ENCODE measurements at places on chromosomes 5 and 9. TPM values are rescaled to one million over a fixed set of nuclear protein-coding genes. Genes with fewer than 3 reads are reported as not detected.

Gene STPG3
- total RNA-seq = not detected

Gene FXN
- 9.0 TPM for total RNA-seq

Gene LHX3
- total RNA-seq = not detected

Gene SLC23A1
- not detected for total RNA-seq

Gene NIPSNAP3A
- total RNA-seq = 31.0 TPM

Gene HBEGF
- total RNA-seq = 5.1 TPM

Gene KCNMB1
- not detected for total RNA-seq

Gene ANKRD18A
- not detected for total RNA-seq

Gene CAMK2A
- total RNA-seq = 0.33 TPM

Gene PCDHGC5
- 2.9 TPM for total RNA-seq

Gene BRIX1
- 40.7 TPM for total RNA-seq

Gene HMGCR
- total RNA-seq = 138 TPM

Gene TMOD1
- 2.6 TPM for total RNA-seq

Gene C9orf153
- not detected for total RNA-seq

Gene BARHL1
- not detected for total RNA-seq

Gene DPH7
- total RNA-seq = 18.6 TPM

Gene F2RL2
- not detected for total RNA-seq

Gene SPATA31A3
- total RNA-seq = not detected

Gene ARL14EPL
- total RNA-seq = not detected

Gene EIF4E1B
- total RNA-seq = not detected

Gene PCDHA12
- total RNA-seq = not detected

Gene ADRA1B
- total RNA-seq = 2.7 TPM

Gene OSMR
- total RNA-seq = 28.0 TPM

Gene MARCHF11
- not detected for total RNA-seq

Gene WDR70
- total RNA-seq = 22.7 TPM

Gene IL33
- 0.15 TPM for total RNA-seq

Gene GPBP1
- total RNA-seq = 90.4 TPM

Gene CNTNAP3
- not detected for total RNA-seq

Gene ASS1
- 2.7 TPM for total RNA-seq

Gene RGS14
- 14.1 TPM for total RNA-seq

Gene SHISAL2B
- total RNA-seq = not detected

Gene IRX1
- 6.9 TPM for total RNA-seq

Gene PCDHAC1
- 0.36 TPM for total RNA-seq

Gene IL17B
- total RNA-seq = not detected

Gene PCDHGA3
- total RNA-seq = 2.9 TPM

Gene CATSPER3
- 0.15 TPM for total RNA-seq

Gene DUSP1
- 11.7 TPM for total RNA-seq

Gene MCIDAS
- total RNA-seq = not detected

Gene CDH18
- total RNA-seq = not detected

Gene ABLIM3
- 10.0 TPM for total RNA-seq

Gene CWC27
- 9.3 TPM for total RNA-seq

Gene IFNK
- not detected for total RNA-seq

Gene SLC45A2
- 114 TPM for total RNA-seq

Gene MLLT3
- 14.8 TPM for total RNA-seq

Gene CRB2
- total RNA-seq = not detected
